ENCODE measurements at places on chromosomes 6 and 20.

GRCh38 chr6:40371621-40372020, 215.5 kb downstream of the LRFN2 start:
- DNase-seq: peak; percentile 30

DNA sequence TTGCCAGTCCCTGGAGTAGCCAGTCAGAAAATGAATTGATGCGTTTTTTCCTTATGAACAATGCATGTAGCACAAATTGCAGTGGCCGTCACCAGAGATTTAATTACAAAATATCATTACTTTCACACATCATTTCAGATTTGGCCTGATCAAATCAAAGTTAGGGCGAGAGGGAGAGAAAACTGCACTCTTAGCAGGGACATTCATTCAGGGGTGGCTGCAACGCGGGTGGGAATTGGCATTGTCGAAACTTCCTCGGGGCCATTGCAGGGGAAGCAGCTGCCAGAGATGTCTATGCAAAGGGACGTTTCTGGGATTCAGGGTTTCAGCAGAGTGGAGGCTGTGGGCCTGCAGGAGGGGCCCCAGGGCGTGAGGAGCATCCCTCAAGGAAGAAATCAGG, 76.5 kb upstream of the TOP1 start:
- no peak for DNase-seq

DNA sequence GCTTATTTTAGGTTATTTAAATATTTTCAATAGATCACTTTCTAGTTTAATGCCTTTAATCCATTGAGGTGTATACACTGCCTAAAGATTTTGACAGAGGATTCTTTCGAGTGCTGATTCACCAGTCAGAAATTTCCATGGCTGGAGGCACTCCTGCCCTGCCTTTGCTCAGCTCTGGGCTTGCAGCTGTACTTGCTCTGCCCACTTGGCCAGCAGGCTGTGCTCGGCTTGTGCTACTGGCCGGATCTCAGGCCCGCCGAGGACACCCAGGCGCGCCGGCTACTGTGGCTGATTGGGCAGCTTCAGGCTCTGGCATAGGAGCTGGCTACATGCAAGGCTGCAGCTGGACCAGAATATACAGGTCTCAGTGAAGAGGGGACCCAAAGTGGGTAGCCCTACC, 675.1 kb upstream of the MMS22L start:
- no peak for DNase-seq

- peak; percentile 67 for DNase-seq
Measured at GRCh38 chr6:4134841-4135664, at the start of gene ECI2. Gene ECI2, minus strand, starts transcription at chr6:4135575. Its CDS starts 15 bp downstream, at chr6:4135560.

DNA sequence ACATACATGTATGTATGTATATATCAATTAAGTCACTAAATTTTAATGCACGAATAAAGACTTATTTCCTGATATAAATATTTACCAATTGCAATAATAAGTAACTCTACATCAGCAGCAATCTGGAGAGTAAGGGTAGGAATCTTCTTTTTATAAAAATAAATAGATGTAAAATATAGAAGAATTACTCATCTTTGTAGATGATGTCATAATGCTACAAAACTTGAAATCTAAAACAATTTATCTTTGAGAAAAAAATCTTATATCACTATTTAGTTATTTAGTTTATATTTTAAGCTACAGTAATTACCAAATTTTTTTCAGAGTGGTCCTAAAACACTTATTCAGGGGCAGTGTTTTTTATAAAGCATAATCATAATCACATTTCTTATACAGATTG, 351.7 kb downstream of the RIMS1 start:
- no peak for DNase-seq

- DNase-seq: no peak
Measured at GRCh38 chr6:15089569-15090144, 156.2 kb upstream of the JARID2 start.

- no peak for DNase-seq
Measured at GRCh38 chr20:41014561-41015088, 14.0 kb upstream of the TOP1 start.

DNA sequence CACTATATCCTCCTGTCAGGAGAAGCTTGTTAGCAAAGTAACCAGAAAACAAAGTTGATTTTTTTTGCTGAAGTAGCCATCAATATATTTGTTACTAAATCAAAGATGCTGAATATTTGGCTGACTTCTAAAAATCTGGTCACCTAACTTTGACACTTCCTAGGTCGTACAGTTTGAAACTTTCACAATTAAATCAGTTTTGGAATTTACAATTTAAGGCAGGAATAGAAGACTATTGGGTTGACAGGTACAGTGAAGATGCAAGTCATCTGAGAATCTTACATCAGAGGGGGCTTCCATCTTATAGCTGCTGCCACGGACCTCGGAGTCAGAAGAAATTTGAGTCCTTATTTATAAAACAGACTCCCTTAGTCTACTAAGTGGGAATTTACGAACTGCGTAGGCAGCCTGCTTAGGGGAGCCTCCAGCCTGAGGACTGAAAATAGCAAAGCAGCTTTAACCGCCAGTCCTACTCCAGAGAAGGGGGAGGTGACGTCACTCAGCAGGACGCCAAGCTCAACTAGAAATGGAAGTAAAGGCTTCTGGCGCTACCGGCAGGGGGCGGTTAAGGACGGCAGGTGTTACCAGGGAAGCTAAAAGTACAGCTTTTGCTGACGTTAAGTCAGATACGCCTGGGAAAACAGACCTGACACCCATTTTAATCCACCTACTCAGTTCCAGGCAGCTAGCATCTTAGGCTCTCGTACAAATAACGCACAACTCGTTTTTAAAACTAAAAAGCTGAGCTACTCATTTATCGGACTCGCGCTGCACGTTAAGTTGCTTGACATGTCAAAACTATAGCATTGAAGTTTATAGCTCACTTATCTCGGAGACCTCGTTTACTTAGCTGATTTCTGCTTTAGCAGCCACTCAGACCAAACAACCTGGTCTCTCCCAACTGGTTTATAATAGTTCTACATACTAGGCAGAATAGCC, 61.1 kb upstream of the HFE start:
- peak; percentile 95 for DNase-seq

GRCh38 chr20:16556301-16556700, 16.9 kb downstream of the KIF16B start:
- no peak for DNase-seq

GRCh38 chr6:28558629-28559028, 32.9 kb downstream of the GPX5 start:
- no peak for DNase-seq

DNA sequence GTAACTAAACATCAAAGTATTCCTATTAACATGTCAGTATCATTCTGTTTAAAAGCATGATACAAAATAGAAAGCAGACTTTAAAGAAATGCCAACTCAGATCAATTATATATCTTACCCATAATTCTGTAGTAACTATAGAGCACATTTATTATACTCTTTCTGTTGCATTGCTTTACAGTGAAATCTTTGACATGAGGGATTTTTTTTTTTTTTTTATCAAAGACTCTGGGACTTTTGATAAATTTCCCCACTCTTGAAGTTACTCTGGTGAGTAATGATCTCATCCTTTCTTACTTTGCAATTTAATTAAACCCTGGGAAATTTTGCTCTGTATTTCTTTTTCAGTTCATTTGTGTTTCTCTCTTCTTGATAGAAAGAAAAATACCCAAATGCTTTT, 17.4 kb downstream of the ADGRF4 start:
- no peak for DNase-seq

DNA sequence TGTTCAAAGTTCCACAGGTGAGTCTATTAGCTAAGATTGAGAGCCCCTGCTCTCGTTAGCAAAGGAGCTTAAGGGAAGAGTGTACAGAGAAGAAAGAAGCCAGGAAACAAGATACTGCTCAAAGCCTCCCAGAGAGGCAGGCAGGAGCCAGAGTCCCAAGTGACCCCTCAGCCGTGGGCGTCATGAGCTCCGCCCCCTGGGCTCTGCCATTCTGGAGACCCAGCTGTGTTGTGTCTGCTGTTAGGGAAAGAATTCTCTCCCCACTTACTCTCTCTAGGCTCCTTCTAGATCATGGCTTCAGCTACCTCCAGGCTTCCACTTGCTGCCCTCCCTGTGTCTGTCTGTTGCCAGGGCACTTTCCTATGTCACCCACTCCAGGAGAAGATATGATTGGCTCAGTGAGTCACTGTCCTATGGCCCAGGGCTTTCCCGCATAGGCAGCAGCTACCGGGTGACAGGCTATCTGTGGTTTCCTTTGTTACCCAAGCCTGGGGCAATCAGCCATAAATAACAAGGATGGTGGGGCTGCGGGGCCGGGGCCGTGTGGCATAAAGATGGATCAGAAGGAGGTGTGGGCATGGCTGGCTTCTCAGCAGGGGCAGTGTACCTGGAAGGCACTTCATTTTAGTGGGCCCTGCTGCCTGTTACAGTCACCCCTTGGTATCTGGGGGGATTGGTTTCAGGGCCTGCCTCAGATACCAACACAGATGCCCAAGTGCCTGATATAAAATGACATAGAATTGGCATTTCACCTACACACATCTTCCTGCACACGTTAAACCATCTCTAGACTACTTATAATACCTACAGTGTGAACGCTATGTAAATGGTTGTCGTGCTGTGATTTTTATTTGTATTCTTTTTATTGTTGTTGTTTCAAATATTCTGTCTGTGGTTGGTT, 118.9 kb downstream of the ARMC2 start:
- DNase-seq: peak; percentile 28

- DNase-seq: no peak
Measured at GRCh38 chr6:108193131-108193530, 27.3 kb downstream of the NR2E1 start.

DNA sequence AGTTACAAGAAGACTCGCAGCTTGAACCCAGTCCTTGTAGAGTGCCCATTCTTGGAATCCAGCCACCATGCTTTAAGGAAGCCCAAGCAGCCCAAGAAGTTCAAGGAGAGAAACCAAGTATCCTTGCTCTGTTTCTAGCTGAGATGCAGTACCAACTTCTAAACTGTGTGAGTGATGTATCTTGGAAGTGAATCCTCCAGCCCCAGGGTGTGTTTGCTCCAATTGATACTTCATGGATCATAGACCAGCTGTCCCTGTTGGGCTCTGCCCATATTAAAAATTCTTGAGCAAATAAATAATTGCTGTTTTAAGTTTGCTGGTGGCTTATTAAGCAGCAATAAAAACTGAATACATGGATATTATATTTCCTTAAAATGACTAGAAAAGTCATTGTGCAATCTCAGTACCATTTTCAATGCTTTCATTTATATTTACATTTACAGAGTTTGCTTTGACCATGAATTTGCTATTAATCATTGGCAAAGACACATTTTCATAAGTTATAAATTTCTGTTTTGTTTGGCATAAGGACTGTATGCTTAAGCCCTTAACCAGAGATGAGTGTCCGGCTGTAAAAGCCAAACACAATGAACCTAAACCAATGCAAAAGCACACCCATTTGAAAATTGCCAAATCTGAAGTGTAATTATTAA, 9.2 kb downstream of the SPTLC3 start:
- DNase-seq: no peak

DNA sequence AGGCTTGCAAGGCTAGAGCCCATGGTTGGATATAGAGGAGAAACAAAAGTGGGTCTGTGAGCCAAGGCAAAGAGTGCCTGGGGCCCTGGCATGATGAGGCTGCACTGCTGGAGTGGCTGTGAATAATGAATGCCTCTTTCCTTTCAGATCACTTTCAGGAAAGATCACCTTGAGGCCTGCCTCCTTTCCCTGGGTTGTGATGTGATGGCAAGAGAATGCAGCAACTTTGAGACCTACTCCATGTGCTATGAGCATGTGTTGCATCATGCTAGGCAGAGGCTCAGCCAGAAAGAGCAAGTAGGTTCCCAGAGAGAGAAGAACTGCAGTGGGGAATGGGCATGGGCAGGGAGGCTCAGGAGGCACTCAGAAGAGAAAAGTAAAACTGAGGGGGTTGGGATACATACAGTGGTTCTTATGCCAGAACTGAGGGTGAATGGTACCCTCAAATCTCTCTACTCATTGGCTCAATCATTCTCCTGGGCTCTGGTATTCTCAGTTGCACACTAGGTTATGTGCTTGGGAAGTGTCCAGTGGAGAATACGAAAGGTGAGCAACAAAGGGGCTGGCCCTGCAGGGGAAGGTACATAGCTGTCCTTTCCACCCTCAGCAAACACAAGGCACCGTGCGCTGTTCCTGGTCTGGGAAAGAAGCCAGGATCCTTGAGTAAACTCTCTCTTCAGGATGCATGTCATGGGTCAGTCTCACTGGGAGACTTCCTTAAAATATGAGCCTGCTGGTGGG, 45.9 kb downstream of the CD164 start:
- no peak for DNase-seq

DNA sequence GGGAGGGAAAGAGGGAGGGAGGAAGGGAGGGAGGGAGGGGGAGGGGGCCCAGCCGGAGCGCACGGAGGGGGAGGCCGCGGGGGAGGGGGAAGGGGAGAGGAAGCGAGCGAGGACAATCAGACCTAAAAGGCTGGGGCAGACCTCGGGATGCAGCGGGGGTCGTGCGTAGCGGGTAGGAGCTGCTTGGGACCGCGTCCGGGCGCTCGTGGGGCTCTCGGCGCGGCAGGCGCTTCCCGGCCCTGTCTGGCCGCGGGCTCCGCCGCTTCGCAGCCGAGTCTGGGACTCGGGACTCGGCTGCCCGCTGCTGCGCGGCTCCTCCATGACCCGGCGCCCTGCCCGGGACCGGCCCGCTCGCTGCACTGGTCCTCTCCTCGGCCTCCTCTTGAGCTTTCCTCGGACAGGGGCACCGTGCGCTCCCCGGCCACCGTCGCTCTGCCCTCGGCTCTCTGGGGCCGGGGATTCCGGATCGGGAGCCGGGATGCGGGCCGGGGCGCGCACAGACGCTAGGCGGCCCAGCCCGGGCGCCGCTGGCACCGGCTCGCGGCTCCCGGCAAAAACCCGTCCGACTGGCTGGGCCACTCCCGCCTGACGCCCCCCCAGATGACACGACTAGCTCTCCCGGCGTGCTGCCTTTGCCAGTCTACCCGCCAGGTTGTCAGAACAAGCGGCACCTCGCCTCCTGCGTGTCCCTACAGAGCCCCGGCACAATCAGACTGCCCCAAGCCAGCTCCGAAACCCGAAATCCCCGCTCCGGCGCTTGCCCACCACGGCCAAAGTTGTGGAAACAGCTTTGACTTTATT, 2.2 kb downstream of the TFAP2A start:
- DNase-seq: no peak

GRCh38 chr6:158557927-158558326, 2.0 kb upstream of the TMEM181 start:
- no peak for DNase-seq

GRCh38 chr6:125918230-125918629, 38.3 kb upstream of the HINT3 start:
- DNase-seq: no peak
